8988T (cell line): ENCODE measurements at places on chromosomes 2 and 18.

GRCh38 chr2:178270338-178270737, 76.0 kb downstream of the OSBPL6 start:
- DNase-seq: no peak

DNA sequence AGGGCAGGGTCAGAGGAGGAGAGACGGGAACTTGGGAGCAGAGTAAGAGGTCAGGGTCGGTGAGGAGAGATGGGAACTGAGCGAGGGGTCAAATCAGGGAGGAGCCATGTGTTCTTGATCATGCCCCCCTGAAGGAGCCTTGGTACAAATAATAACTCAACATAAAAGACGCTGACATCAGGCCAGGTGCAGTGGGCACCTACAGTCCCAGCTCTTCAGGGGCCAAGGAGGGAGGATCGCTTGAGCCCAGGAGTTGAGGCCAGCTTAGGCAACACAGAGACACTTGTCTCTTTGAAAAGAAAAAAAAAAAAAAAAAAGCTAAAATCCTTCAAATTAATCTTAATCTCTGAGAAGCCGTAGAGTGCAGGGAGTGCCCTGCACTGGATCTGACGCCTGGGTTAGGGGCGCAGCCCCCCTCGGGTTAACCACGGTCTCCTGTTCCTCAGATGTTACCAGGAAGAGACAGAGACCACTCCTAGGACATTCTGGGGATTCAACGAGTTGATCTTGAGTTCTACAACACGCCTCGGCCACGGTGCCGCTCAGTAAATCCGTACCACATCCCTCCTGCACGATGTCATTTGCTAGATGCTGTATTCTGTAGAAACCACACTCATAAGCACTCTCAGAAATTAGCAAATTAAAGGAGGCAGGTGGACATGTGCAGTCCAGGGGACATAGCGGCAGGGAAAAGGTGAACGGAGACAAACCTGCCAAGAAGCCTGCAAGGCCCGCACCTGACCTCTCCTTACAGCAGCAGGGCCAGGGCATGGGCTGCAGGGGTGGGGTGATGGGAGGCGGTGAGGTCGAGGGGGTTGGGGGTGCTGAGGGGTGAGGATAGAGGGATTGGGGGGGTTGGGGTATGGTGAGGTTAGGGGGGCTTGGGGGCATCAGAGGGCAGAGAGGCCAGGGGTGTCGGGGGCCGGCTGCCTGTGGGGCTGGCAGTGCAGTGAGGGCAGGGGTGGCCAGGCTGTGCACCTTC, 29.2 kb downstream of the SLC66A2 start:
- DNase-seq: no peak

- no peak for DNase-seq
These were observed 160.7 kb upstream of the SALL3 start for GRCh38 chr18:78818961-78819360.

DNA sequence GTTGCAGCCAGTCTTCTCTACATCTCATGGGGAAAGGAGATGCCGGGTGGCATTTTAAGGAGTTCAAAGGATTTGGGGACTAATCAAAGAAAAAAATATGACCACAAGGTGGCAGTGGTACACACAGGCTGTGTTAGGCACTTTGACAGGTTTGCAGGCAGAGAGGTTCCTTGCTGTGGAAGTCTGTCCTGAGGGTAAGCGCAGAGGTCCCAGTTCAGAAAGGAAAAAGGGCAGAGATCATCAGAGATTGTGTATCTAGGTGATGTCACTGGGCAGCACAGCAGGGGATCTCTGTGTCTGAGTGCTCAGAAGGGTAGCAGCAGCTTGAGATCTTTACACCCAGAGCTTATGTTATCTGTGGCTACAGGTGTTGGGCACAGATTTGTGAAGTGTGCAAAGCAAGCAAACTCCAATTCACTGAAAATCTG, 231.4 kb downstream of the LRRTM1 start:
- no peak for DNase-seq

DNA sequence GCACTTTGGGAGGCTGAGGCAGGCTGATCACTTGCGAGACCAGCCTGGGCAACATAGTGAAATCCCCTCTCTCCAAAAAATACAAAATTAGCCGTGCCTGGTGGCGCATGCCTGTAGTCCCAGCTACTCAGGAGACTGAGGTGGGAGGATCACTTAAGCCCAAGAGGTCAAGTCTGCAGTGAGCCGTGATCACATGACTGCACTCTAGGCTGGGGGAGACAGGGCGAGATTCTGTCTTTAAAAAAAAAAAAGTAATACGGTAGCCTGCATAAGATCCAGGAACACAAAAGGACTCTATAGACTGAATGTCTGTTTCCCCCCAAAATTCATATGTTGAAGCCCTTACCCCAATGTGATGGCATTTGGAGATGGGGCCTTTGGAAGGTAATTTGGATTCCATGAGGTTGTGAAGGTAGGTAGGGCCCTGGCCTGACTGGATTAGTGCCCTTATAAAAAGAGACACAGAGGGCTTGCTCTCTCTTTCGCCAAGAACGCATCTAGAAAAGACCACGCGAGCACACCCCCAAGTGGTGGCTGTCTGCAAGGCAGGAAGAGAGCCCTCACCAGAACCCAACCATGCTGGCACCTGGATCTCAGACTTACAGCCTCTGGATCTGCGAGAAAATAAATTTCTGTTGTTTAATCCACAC, 17.0 kb downstream of the MBOAT2 start:
- DNase-seq: no peak

GRCh38 chr2:113167115-113167932, 6.4 kb upstream of the PSD4 start:
- DNase-seq: no peak

DNA sequence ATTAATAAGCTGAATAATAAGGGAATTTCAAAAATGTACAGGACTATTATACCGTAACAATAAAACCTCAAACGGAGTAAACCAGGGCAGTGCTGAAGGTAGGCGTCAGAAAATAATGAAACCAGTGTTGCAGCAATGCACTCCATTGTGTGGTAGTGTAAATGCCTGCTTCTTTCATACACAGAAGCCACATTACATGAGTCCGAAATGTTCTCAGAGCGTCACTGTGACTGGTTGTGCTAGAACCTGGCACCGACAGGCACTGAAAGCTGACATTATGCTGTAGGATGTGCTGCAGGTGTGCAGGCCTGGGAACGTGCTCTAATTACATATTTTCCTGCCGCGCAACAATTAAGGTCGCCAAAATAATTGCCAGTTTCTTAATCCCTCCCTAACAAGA, 53.3 kb downstream of the ZEB2 start:
- DNase-seq: no peak

DNA sequence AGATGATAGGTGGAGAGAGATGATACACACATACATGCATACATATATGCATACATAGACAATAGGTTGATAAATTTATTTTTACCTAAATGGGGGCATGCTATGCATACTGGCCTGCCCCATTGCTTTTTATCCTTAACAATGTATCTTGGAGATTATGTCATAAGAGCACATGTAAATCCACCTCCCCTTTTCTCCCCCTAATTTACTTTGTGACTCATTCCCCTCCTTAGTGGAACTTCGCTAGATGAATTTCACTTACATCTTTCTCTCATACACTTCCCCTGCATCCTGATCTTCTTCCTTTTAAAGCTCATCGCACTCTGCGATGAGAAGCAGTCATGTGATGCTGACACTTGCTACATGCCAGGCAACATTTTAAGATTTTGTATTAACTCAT, 223.6 kb downstream of the C1D start:
- no peak for DNase-seq

DNA sequence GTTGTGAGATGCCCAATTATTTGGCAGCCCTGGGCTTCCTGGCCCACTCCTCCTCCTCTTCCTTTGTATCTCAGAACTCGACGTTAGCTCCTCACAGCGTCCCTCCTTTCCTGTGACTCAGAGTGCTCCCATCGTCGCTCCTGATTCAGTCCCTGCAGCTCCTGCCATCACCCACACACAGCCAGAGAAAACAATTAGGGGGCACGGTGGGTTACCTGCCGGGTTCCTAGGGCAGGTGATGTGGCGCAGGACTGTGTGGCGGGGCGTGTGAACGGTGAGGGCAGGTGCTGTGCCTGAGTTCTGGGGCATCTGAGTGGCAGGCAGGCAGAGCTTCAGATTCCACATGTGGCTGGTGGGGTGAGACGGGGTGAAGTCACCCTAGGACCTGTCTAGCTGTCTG, 42.6 kb downstream of the GLI2 start:
- no peak for DNase-seq

DNA sequence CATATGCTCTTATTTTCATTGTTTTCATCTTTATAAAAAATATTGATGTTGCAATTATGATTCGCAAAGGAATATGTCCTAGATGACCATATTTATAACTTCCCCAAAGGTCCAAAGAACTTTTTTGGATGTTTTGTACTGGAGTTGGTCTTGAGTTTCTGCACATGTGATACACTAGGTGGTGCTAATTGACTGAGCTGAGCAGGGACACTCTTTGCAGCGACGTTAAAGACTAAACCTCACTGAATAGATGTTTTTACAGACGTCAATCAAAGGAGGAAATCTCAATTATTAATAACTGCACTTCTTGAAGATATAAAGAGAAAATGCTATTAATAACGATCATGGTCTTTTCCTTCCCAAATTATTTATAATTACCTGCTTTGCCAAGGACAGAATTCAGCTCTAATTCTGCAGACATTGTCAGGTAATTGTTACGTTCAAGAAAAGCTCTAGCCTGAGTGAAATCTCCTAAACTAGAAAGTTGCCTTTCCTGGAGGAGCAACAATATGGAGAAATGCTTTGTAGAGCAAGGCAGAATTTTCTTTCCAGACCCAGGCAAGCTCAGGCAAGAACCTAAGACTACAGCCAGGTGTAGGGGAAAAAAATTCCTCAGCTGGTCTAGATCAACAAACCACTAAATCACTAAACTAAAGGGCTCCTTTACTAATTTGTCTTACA, 119.3 kb upstream of the RBBP8 start:
- no peak for DNase-seq

DNA sequence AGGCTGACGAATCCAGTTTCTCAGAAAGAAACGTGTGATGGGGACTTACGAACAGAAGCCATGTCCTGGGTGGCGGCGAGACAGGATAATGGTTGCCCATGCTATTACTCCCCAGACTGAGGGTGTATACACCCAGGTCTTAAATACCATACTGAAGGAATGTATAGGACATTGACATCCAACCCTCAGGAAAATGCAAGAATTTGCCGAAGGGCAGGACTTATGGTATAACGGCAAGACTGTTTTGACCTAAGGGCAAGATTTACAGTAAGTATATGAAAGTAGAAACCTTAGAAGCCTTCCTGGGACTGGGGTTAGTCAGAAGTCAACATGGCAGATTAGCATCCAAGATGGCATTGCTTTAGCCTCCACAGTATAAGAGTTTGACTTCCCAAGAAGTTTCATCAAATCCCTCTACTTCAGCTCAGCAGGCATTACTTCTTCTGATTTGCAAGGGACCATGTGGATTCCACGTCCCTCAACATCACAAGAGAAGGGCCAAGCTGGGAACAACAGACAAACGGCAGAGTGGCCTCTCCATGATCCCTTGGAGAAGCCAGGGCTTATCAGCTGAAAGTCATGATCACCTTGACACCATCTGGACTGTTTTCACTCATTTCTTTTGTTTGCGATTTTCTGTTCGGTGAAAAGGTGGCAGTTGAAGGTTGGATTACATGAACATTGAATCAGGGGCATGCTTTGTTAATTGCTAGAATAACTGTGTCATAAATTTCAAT, 21.1 kb downstream of the ST3GAL5 start:
- DNase-seq: no peak

DNA sequence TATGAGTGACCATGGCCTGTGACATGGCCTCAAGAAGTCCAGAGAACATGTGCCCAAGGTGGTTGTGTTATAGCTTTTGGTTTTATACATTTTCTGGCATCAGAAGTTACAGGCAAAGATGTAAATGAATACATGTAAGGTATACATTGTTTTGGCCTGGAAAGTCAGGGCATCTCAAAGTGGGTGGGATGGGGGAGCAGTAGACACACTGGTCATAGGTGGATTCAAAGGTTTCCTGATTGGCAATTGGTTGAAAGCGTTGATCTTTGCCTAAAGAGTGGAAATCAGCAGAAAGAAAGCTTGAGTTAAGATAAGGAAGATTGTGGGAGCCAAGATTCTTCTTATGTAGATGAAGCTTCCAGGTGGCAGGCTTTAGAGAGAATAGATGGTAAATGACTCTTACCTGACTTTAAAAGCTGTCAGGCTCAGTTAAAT, 62.1 kb upstream of the DYNAP start:
- DNase-seq: no peak

GRCh38 chr2:10345126-10345525, 42.4 kb downstream of the HPCAL1 start:
- no peak for DNase-seq

- no peak for DNase-seq
These were observed 132.4 kb downstream of the COPS8 start for GRCh38 chr2:237217995-237218616.

- DNase-seq: no peak
These were observed 353.0 kb downstream of the MYCN start for GRCh38 chr2:16293398-16293797.

DNA sequence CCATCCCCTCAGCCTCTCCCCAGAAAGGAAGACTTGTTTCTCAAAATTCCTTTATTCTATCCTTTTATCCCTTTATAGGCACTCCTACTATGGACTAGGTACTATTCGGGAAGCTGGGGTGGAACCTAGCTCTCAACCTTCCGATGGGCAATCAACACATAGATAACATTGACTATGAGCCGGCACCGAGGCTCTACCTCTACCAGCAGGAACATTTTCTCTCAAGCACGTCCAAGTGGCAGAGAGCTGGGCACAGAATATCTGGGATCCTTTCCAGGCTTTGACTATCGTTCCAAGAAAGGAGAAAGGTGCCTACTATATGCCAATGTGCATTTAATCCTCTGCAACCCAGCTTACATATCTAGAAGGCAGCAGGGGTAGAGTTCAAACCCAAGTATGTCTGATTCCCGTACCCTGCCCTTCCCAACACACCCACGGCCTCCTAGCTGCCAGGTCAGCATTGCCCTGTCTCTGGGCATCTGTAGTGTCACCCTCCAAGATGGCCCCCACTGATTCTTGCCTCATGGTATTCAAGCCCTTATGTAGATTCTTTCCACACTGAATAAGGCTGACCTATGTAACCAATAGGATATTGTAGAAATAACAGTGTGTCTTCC, 28.3 kb downstream of the TNS1 start:
- DNase-seq: no peak

- no peak for DNase-seq
These were observed 180.0 kb upstream of the MMADHC start for GRCh38 chr2:149767516-149767974.

GRCh38 chr2:152564754-152565551, 152.3 kb downstream of the PRPF40A start:
- DNase-seq: no peak

- DNase-seq: no peak
These were observed 46.8 kb downstream of the RPIA start for GRCh38 chr2:88738271-88738670.

DNA sequence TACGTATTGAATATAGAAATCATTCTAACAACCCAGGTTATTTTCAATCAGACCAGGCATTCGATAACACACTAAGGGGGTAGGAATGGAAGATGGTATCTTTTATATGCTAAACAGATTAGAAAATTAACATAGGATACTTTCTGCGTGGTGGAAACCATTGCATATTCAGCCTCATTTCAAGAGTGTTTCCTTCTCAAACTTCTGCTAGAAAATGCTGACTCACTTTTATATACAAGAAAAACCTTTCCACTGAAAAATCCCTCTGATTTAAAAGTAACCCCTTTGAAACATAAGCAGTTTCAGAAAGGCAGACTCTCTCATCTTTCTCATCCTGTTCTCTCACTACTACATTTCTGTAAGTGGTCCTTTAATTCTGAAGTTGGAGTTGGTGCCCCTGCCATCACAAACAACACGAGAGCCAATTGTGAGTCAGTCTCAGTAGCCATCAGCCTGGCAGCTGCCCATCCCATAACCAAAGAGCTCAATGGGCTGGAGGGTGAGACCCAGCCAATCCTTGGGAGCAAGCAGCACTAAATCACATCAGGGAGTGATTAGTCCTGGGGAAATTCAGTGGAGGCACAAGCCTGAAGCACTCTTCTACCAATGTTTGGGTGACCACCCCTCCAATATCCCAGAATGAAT, 343.1 kb downstream of the CELF4 start:
- no peak for DNase-seq
